ENCODE measurements at places on chromosomes 4 and X.

GRCh38 chr4:123060039-123060770, 137.8 kb upstream of the NUDT6 start:
- no peak for DNase-seq

GRCh38 chr4:182143822-182144625, 99.2 kb upstream of the TENM3 start:
- DNase-seq, result no peak

- no peak for DNase-seq
Observed at GRCh38 chrX:41909068-41909467, 14.3 kb downstream of the CASK start.

DNA sequence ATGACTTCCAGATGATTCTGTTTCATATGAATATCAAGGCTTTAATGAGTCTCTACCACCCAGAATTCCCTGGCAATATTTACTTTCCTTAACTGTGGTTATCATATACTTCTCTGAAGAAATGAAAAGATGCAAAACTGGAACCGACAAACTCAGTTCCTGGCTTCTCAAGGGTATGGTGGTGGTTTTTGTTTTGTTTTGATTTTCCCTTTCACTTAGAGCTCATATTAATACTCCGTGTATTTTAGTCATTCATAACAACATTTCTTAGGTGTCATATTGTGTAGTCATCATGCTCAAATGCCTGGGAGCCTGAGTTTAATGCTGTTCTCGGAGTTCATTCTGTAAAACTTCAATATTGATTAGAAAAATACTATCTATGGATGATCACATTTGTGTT, 665 bp downstream of the TRPC5OS start:
- DNase-seq, result no peak

GRCh38 chr4:173420324-173420752, 21.4 kb upstream of the SCRG1 start:
- no peak for DNase-seq

DNA sequence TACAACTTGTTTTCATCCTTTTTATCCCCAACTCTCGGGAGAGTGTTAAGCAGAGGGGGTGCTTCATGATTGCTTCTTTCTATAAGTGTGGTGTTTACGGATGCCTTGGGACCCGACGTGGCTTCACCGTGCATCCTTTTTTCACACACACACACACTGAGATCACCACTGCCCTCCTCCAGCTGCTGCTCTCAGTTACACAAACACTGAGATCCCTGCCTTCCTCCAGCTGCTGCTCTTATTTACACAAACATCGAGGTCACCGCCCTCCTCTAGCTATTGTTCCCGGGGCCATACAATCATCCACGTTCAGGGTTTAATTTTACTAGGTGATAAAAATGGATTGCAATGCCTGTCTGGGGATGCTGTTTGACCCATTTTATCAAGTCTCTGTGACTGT, 155.4 kb upstream of the FAM9B start:
- no peak for DNase-seq

DNA sequence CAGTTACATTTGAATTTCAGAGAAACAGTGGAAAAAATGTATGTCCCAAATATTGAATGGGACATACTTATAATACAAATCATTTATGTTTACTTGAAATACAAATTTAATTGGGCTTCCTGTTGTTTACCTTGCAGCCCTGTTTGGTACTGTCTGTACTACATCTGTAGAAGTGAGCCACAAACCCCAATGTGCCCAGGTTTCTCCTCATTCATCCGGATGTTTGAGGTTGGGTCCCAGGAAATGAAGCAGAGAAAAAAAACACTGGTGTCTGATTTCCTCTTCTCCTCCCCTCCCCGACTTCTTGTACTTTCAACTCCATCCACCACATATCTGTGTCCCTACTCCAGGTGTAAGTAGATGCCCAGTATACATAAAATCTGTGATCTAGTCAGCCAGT, 27.1 kb upstream of the SCRG1 start:
- DNase-seq, result no peak

DNA sequence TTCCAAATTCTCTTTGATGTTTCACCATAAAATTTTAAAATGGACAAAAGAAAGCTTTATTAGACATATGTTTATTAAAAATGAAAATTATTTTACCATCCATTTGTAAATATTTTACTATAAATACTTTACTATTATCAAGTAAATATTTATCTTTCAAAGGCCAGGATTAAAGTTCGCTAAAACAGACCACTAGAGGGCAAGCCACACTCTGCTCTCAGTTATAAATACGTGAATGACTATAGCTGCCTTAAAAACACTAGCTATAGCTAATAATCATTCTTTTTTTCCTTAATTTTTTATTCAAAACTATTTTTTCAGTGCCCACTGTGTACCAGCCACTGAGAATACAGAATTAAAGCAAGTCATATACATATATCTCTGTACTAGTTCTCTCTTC, 38.6 kb downstream of the UNC5C start:
- DNase-seq, result no peak

DNA sequence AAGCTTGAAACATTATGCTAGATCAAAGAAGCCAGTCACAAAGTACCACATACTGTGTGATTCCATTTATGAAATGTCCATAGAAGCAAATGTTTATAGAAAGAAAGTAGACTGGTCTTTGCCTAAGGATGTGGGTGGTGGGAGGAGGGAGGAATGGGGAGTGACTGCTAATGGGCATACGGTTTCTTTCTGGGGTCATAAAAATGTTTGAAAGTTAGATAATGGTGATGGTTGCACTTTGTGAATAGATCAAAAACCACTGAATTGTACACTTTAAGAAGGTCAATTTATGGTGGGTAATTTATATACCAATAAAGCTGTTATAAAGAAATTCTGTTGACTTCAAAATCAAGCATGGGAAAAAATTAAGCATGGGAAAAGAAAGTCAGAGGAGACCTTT, 56.6 kb downstream of the FAM13A start:
- DNase-seq, result no peak

DNA sequence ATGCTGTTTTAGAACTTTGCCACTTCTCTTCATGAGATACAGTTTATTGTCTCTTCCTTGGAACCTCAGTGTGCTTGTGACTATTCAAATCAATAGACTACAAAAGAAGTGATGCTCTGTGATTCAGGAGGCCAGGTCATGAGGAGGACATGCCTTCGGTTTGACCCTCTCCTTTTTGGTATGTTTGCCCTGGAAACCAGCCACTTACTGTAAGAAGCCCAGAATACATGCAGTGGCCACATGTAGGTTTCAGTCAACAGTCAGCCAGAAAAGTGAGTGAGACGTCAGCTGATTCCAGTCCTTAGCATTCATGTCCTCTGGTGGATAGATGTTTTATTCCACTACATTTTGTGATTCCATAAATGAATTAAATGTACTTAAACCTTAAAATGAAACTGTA, 328.7 kb downstream of the PCDH18 start:
- DNase-seq, result no peak

GRCh38 chr4:152448854-152449253, 87.0 kb downstream of the FBXW7 start:
- DNase-seq, result no peak

DNA sequence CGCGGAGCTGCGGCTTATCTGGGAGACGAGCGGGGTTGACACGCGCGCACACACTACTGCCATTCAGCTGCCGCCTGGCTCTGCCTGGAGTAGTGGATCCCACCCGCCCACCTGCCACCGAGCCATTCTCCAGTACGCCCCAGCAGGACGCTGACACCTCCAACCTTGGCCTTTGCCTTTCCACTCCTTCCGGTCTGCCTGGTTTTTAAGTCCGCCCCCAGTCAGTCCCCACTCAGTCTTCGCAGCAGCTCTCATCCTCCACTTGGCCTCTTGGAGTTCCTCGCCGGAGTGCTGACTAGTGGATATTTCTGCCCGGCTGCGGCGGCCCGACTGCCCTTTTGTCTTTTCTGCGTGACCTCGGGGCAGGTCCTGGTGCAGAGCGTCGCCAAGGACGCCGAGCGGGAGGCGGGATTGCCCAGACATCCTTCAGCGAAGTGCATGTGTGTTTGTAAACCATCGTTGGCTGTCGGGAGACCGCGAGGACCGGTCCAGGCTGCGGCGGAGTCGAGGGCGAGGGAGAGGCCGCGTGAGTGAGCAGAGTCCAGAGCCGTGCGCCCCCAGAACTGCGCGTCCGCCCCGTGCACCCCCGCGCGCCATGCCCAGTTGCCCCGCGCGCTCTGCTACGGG, 1.1 kb downstream of the SLIT2 start:
- DNase-seq, result no peak

DNA sequence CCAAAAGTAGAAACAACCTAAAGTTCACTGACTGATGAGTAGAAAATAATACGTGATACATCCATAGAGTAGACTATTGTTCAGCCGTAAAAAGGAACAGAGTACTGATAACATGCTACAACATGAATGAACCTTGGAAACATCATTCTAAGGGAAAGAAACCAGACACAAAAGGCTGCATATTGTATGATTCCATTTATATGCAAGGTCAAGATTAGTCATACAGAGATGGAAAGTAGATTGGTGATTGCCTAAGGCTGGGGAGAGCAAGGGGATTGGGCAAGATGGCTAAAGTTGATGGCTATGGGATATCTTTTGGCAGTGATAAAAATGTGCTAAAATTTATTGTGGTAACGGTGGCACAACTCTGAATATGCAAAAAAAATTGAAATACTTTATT, 209.1 kb downstream of the RELL1 start:
- no peak for DNase-seq

DNA sequence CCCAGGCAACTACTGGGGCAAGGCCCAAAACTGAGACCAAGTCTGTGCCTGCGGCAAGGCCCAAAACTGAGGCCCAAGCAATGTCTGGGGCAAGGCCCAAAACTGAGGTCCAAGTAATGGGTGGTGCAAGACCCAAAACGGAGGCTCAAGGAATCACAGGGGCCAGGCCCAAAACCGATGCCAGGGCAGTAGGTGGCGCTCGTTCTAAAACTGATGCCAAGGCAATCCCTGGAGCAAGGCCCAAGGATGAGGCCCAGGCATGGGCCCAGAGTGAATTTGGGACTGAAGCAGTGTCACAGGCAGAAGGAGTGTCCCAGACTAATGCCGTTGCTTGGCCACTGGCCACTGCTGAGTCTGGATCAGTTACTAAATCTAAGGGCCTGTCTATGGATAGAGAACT, 2.7 kb downstream of the GPRASP2 start:
- no peak for DNase-seq

- no peak for DNase-seq
Observed at GRCh38 chr4:73438582-73439215, 2.7 kb downstream of the AFP start.

GRCh38 chr4:143337600-143338287, 1.1 kb downstream of the GAB1 start:
- no peak for DNase-seq

GRCh38 chrX:11929476-11929875, 171.4 kb downstream of the MSL3 start:
- DNase-seq, result no peak

GRCh38 chr4:103075435-103075893, 1.1 kb downstream of the SLC9B2 start:
- DNase-seq, result no peak

DNA sequence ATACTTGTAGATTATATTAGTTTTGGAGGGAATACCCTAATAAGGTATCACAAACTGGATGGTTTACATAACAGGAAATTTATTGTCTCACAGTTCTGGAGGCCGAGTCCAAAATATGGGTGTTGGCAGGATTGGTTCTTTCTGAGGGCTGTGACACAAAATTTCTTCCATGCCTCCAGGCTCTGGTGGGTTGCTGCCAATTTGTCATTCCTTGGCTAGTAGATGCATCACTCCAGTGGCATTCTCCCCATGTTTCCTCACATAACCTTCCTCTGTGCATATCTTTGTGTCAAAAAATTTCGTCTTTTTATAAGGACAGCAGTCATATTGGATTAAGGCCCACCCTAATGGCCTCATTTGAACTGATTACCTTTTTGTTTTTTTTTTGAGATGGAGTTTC, 49.3 kb downstream of the APELA start:
- no peak for DNase-seq

DNA sequence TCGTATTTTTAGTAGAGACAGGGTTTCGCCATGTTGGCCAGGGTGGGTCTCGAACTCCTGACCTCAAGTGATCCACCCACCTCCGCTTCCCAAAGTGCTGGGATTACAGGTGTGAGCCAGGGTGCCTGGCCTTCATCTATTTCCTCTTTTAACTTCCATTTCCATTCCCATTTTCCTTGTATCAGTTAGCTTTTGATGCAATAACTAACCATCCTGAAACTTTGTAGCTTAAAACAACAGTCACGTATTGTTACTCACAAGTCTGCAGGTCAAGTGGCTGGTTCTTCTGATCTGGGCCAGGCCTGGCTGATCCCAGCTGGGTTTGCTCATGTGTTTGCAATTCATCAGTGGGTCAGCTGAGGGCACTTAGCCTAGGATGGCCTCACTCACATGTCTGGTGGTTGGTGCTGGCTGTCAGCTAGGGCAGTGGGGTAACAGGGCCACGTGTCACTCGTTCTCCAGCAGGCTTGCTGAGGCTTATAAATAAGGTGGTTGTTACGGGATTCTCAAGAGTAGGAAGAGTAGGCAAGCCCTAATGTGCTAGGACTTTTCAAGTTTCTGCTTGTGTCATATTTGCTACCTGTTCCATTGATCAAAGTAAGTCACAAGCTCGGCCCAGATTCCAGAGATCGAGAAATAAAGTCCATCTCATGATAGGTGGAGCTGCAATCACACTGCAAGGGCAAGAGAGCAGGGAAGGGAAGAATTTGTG, 88.2 kb downstream of the SOWAHB start:
- no peak for DNase-seq

- no peak for DNase-seq
Observed at GRCh38 chr4:180156684-180157083, 2086.5 kb upstream of the TENM3 start.

GRCh38 chr4:187212446-187213080, 488.9 kb upstream of the FAT1 start:
- DNase-seq, result no peak

DNA sequence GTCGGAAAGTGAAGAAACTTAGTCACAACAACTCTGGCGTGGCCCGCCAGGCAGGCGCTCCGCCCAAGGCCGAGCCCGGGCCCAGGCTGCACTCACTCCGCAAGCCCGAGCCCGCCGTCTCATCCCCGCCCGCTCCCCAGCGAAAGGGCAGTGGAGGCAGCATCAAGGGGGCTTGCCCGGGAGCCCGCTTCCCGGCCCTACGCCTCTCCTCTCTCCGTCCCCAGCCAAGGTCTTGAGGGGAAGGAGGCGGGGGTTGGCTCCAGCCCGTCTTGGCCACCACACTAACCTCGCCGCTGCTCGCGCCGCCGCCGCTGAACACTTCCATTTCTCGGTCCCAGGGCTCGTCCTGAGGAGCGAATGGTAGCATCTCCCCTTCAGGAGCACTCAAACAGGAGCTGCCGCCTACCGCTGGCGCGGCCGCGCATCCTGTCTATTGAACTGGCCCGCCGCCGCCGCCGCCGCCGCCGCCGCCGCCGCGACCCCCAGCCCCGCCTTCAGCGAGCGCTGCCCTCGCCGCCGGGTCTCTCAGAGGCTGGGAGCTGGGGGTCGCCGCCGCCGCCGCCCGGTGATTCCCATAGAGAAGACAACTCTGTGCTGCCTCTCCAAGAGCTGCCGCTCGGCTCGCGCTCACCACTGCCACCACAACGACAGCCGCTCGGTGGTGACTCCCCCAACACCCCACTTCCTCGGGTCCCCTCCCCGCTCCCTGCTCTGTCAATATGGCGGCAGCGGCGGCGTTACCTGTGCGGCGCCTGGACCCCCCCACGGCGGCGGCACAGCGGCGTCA, at the start of gene RPS6KA6:
Gene RPS6KA6 (minus strand): TSS at position 667 of the 787 bp plus-strand sequence. CDS start 300 bp downstream, at position 367.
- no peak for DNase-seq

- DNase-seq, result no peak
Observed at GRCh38 chr4:169657470-169658107, 37.2 kb downstream of the CLCN3 start.

GRCh38 chrX:130159776-130160175, 5.9 kb downstream of the AIFM1 start:
- DNase-seq, result no peak

- DNase-seq, result no peak
Observed at GRCh38 chrX:107691024-107691448, 62.7 kb downstream of the PRPS1 start.

- DNase-seq, result no peak
Observed at GRCh38 chr4:47577779-47578553, 92.9 kb downstream of the ATP10D start.
